NCI-H1417 (cell line): ENCODE measurements at places on chromosomes 4 and X.

DNA sequence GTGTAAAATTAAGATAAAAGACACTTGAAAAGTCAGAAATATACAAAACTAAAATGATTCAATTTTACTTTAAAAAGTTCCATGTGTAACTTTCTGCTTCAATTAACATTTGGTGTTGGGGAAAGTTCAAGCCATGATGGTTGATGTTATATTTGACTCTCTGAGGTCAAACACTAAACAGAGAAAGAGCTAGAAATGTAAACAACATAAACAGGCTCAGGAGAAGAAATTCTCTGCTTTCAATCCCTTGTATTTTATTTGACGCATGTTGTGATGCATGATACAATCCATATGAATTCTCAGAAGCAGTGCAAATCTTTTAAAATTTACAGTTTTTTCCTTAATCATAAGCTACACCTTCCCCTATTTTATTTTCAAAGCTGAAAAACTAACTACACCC, 822.4 kb downstream of the PCDH18 start:
- no peak for DNase-seq

- no peak for DNase-seq
These were observed 349.9 kb downstream of the BMPR1B start for GRCh38 chr4:95107635-95108034.

DNA sequence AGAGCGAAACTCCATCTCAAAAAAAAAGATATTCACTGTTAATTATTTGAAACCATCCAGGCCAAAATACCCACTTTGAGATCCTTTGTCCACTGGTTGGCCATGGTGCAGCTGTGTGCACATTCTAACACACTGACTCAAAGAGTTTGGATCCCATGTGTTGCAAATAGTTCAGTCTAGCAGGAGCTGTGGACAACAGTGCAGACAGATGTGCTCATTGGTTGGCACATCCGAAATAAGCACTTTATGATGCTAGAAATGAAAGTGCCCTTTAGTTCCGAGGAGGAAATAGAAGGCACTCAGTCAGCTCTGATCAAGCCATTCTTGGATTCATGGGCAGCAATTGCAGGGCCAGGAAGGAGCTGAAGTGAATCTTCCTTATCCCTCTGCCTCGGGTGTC, 63.0 kb upstream of the TMEM150C start:
- no peak for DNase-seq

- DNase-seq, result no peak
These were observed 37.3 kb upstream of the TRIM2 start for GRCh38 chr4:153166716-153167501.

GRCh38 chr4:68593112-68593511, 17.0 kb upstream of the UGT2B17 start:
- no peak for DNase-seq

DNA sequence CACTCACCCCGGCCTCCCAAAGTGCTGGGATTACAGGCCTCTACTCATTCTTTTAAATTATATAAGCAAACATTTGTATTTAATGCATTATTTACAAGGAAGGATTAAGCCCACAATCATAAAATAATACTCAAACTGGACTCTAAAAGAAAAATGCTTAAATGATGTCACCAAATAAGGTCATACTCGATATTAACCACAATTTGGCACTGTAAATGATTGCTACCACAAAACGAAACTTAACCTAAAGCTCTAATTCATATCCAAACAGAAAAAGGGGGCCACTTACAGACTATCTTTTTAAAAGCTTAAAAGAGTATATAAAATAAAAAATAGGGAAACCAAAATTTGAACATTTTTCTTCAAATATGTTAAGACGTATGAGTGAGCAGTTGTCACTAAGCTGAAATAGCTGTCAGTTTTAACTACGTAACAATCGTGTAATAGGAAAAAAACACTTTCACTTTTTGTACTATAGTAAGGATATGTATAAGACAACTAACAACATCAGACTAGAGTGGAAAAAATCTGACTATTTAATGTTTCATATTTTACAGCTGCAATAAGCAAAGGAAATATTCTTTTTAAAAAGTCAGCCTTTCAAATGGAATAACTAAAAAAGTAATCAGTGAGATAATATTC, 108.2 kb upstream of the GPR34 start:
- DNase-seq, result no peak

DNA sequence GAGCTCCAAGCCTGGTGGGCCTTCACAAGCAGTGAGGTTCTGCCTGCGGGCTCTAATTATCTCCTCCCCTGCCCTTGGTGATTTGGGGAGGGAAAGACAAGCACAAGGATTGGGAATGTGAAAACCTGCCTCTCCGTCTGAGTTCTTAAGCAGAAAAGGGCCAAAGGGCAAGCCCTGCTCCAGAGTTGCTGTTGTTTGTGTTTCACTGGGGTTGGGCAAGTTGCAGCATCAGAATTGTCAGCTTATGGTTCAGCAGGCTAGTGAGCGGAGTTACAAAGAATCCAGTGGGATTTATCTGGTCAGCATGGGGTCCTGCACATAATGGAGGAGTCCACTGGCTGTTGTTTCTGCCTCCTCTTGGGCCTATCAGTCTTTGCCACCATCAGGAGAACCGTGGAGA, 60.5 kb downstream of the NHS start:
- no peak for DNase-seq
